Suppressor macrophage treated with lipopolysaccharide for 1 hour (primary cell): ENCODE measurements at places on chromosomes 6 and 20.

DNA sequence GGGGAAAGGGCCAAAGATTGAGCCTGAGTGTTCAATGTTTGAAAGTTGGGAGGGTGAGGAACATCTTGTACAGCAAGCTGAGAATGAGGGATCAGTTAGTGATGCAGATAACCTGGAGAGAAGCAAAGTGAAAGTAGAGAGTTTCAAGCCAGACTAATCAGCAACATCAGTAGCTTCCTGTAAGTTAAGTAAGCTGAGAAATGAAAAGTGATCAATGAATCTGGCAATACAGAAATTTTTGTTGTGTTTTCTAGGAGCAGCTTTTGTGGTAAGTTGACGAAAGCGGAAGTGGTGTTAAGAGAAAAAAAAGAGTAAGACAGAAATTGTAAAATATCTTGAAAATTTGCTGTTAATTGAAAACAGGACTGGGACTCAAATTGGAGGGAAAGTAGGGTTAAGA lies 855.5 kb upstream of the MAP3K7 start:
- no peak for DNase-seq

DNA sequence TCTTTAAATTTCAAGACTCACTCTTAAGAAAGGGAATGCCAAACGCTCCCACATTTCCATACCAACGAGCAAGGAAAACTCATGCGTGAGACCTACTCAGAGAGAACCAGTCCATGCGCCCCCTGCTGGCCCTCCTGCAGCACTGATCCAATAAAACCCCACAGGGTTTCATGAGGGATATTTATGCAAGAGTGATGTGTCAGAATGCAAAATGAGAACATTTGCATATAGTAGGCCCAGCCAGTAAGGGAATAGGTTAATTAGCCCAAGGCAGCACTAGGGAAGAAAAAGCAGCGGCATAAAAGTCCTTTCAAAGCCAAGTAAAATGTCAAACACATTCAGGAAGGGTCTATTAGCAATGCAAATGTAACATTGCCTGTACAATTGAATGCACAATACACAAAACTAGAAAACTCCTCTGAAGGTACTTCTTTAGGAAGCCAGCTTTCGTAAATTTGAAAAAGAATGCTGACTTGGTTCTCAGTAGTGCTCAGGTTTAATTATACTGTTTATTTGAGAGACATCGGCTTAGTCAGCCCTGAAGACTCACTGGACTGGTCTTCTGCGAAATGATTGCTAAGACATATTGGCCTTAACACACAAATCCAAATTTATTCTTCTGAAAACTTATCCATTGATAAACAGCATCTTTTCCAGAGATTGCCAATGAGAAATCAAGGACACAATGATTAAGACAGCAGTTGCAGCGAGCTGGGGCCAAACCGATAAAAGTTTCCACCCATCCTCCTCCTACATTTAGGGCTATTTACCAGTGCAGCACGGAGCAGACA lies 93.2 kb downstream of the GMPR start:
- DNase-seq = peak; percentile 93

DNA sequence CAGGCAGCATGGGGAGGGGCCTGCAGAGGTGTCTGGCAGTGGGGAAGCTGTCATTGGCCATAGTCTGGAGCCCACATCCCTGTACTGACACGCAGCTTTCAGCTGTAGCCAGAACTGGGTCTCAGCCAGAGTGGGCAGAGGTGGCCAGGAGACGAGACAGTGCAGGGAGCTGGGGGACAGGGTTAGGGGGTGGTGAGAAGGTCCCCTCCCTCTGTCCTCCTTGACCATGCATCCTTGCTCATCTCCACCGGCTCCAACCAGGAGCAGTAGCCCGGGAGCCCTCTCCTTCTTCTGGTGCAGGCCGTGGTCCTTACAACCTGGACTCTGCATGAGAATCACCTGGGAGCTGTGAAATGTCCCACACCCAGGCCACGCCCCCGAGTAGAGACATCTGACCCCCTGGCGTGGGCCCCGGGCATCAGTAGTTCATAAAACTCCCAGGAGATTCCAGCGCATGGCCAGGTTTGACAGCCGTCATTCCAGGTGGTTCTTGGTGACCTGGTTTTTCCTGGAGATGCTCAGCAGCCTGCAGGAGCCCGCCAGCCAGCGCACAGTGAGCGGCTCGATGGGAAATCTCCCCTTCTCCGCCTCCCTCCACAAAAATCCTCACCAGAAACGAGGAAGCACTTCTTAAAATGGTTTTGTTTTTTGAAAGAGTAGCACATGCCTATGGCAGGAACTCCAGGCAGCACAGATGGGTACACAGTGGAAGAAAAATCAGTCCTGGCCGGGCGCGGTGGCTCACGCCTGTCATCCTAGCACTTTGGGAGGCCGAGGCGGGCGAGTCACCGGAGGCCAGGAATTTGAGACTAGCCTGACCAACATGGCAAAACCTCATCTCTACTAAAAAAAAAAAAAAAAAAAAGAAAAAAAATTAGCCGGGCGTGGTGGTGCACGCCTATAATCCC lies 56.2 kb downstream of the ADNP start:
- DNase-seq = no peak

- no peak for DNase-seq
Measured at GRCh38 chr20:43328697-43329096, 129.0 kb upstream of the SRSF6 start.

DNA sequence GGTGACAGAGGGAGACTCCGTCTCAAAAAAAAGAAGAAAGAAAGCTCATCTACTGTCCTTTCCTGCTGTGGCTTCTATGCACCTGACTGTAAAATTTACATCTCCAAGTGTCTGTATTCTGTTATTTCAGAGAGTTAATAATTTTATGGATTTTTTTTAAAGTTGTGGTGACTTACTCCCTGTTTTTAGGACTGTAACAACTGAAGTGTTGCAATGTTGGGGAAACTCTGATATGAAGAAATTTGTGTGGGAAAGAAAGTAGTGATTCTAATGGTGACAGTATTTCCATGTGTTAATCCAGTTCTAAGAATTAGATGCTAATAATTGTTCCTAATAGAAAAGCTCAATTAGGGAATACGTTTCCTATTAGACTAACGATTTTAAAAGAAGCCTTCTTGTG lies 27.4 kb downstream of the STX11 start:
- peak; percentile 94 for DNase-seq
